ENCODE measurements at places on chromosomes 4 and X.

DNA sequence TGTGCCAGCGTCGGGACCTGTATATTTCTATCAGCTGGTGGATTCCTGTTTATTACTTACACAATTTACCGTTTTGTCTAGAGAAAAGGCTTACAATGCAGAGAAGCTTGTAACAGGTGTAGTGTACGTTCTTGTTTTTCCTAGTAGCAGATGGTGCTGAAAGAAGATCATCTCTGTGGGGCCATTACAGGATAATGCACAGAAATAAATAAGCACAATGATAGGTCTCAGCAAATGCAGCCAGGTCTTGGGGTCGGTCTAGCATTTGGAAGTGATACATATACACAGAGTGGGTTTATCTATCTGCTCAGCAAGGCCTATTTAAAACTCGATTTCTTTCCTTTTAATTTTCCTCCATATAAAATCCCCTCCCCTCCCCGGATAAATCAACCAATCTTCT is 180.9 kb upstream of the LCORL start:
- no peak for DNase-seq

DNA sequence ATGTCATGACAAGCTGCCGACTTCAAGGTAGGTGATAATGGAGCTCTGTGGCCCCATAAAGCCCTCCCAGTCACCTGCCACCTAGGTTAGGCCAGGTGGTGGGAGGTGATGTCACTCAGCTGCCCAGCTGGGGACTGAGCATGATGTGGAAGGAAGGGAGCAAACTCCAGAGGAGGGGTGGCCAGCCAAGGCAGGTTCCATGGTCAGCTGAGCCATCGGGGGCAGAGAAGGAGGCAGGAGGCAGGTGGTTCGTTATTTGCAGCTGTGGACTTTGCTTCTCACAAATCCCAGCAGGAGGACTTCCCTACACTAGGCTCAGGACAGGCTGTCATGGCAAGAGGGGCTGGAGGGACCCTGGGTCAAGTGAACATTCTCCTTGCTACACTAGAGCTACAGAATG is 2.1 kb downstream of the CCDC120 start:
- no peak for DNase-seq

DNA sequence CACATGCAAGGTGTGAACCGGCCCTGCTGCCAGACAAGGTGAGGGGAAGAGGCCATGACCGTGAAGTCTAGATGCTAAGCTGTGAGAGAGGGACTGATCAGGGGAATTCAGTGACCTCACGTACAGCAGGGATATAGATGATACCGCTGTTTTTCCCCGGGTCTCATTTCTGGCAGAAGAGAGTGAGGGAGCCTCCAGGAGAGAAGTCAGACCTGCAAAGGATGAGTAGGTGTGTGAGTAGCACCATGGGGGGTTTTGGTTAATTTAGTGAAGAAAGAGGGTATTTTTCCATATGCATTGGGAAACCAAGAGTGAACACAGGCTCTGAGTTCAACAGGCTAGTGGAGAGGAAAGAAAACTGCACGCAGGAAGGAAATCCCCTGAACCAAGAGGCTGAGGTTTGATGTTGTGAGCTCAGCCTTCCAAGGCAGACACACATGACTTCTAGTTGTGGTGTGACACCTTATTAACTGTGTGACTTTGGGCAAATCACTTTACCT is 127.6 kb upstream of the GATB start:
- no peak for DNase-seq

DNA sequence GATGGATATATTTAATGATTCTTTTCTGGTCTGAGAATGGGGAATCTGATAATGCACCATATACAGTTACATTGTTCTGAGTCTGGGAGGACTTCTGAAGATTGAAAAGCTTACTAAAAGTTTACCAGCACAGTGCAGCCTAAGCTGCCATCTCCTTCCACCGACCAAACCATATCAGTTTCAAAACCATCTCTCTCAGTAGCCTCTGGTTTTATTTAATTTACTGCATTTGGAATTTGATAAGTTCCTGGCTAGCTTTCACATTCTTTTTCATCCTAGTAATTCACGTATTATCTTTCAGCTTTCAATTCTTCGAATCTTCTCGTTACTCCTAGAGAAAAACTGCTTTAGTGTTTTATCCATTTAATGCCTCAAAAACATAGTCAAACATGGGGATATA is 181.4 kb upstream of the HCCS start:
- no peak for DNase-seq

GRCh38 chr4:158209825-158210807 is at the start of gene TMEM144:
TMEM144 (plus strand) TSS chr4:158210486; CDS start chr4:158212668, 2,182 bp downstream.
- DNase-seq: peak; percentile 87

- DNase-seq: no peak
These were observed 154.2 kb upstream of the TBL1X start for GRCh38 chrX:9310616-9311015.

GRCh38 chrX:118420462-118420861 is 74.6 kb downstream of the WDR44 start:
- no peak for DNase-seq

- DNase-seq: no peak
These were observed 442.4 kb downstream of the ZIC3 start for GRCh38 chrX:138008281-138008680.

All from left hindlimb (tissue), 1 donor.